Stimulated activated CD8-positive, alpha-beta memory T cell treated with anti-CD3 and anti-CD28 coated beads, Interleukin-7, amount 100 ng/mL, for 1 hour (primary cell): ENCODE measurements at places on chromosomes 12 and 14.

DNA sequence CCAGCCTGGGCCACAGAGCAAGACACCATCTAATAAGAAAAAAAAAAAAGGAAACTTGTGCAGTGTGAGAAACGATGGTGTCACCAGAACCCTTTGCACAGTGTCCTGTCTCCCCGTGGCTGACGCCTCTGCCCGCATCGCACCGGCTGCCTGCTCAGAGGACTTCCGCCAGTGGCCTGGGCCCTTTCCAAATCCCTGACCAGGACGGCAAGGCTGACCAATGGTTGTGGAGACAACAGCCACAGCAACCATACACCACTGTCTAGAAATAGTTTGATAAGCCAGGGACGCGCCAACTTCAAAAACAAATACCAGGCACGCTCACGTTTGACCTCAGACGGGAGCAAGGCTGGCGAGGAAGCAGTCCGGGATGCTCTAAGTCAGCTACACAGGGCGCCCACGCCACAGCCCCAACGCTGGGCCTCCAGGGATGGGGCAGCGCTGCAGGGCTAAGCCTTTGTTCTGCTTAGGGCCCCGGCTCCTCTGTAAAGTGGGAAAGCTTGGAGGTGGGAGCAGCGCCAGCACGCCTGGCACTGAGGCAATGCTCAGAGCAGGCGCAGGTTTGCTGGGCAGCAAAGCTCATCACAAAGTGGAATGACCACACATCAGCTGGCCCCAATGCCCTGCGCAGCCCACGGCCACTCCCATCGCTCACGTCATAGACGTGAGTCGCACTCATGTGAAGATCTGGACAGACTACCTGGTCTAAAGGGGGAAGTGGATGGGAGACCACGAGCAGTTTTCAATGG lies 12.5 kb downstream of the PGAM5 start:
- DNase-seq: no peak

DNA sequence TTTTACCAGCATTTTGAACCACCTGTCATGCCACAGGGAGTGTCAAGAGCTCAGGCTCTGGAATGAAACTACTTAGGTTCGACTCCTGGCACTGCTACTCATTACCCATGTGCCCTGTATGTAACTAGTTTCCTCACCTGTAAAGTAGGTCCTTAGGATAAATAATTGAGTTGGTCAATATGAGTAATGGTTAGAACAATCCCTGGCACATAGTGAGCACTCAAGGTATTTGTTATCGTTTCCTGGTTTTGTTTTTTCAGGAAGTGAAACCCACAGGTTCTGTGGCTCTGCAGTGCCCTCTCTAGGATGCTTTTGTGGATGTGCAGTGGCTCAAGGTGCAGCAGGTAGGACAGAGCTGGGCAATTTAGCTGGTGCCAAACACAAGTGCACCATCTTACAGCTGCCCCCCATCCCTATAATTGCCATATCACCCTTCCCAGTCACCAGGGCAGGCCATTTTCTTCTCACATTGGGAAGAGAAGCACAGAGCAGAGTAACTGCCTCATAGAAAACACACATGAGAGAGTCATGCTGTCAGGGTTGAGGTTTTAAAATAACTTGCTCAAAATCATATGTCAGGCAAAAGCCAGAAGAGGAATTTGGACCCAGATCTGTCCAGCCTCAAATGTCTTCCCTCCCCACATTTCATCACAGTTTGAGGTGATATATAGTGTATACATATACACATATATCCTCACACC lies 297.5 kb downstream of the RPAP3 start:
- no peak for DNase-seq

GRCh38 chr14:94043111-94043755 lies 17.1 kb downstream of the OTUB2 start:
- no peak for DNase-seq

GRCh38 chr12:29640589-29641345 lies 143.0 kb downstream of the TMTC1 start:
- no peak for DNase-seq
